ENCODE measurements at places on chromosomes 12 and 14.
A peak's percentile ranks its signal among the peaks of the same experiment; 100 is the strongest.

DNA sequence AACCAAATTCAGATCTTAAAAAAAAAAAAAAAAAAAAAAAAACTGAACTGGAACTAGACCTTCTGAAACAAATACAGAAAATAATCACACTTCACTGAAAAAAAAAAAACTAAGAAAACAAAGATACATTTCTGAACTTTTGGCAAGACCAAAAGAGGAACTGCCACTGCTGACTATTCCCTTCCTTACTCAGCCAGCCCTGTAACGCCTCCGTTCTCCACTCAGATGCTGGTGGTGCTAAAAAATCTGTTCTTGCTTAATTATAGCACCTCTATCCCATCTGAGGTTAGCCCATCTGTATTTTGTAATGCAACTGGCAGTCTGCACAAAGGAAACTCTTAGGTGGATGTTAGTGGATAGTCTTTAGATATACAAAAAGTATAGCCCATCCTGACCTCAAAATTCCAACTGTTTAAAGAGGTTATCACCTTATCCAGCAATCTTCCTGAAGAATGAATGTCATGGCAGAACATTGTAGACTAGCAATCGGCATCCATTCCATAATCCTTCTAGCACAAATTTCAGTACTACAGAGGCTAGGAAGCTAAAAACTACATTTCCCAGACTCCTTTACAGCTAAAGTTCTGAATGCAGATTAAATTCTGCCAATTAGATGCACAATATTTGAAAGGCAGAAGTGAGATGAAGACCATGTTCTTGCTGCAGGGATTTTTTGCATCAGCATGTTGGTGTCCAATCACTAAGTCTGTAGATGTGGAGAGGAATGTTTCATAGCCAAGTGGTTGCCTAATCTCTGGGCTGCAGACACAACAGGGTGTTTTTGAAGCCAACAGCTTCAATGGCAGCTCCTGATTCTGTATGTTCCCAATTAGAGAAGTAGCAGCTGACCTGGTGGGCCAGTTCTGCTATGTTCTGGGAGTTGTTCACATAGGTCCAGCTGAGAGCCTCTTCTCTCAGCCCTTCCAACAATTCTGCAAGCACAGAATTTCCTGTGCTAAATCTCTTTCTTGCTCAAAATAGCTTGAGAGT is 5.7 kb downstream of the MAP3K9 start:
- peak; percentile 41 for DNase-seq

- peak; percentile 36 for DNase-seq
Measured at GRCh38 chr12:6326316-6327228, 15.3 kb downstream of the TNFRSF1A start.

DNA sequence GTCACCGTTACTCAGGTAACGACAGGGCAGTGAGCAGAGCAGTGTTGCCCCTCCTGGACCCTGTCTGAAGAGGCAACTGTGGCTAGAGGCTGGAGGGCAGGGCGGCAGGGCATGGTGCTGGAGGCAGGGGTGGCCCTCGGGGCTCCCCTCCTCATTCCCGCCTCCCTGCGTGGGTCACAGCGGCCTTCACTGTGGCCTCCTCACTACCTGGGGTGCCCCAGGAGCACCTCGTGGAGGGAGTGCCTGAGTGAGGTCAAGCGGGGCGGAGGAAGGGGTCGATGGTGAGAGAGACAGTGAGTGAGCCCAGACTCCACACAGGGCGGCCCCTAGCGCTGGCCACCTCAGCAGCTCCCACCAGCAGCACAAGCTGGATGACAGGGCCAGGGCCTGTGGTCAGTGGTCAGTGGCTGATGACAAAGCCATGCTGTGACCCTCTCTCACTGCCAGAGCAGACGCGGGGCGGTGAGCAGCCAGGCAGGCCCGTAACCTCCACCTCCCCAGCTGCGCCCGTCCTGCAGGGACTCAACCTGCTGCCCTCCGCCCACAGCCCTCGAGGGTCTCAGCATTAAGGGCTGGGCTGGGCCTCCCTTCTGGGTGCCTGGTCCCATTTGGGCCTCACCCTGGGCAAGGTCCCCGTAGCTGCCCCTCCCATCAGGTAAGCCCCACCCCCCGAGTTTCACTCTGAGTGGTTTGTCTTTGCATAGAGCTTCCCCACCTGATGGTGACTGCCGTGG is 17.8 kb downstream of the GPR132 start:
- no peak for DNase-seq

GRCh38 chr14:92675421-92675820 is 73.0 kb downstream of the LGMN start:
- DNase-seq = no peak

DNA sequence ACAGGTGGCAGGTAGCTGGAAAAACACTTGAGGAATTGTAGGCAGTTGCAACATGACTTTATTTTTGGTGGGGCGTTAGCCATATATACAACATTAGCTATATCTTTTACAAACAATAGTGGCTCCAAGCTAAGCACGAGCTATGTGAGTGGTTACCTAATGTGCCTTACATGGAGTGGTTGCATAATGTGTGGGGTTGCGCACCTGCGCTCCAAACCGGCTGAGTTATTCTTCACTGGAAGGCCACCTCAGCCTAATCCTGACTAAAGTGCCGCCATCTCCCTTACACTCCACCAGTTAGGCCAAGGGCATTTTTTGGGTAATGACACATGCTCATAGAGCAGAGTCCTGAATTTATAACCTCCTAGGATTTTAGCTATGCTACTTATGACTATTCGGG is 31.8 kb upstream of the G2E3 start:
- no peak for DNase-seq

- no peak for DNase-seq
Measured at GRCh38 chr14:38238332-38238731, 17.6 kb downstream of the CLEC14A start.

DNA sequence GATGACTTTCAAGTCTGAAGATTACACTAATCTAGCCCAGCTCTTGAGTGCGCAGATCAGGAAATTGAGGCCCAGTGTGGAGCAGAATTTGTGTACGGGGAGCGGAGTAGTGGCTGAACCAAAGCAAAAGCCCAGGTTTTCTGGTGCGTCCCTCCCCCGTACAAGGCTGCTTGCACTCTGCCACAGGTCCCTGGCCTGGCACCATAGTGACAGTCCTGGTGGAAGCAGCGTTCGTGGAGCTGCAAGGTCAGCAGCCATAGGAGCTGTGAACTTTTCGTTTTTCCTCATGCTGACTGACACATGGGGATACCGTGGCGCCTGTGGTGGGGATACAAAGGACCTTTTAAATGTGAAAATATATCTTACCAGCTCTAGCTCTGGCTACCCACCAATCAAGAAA is 1.7 kb downstream of the EVL start:
- DNase-seq = no peak

DNA sequence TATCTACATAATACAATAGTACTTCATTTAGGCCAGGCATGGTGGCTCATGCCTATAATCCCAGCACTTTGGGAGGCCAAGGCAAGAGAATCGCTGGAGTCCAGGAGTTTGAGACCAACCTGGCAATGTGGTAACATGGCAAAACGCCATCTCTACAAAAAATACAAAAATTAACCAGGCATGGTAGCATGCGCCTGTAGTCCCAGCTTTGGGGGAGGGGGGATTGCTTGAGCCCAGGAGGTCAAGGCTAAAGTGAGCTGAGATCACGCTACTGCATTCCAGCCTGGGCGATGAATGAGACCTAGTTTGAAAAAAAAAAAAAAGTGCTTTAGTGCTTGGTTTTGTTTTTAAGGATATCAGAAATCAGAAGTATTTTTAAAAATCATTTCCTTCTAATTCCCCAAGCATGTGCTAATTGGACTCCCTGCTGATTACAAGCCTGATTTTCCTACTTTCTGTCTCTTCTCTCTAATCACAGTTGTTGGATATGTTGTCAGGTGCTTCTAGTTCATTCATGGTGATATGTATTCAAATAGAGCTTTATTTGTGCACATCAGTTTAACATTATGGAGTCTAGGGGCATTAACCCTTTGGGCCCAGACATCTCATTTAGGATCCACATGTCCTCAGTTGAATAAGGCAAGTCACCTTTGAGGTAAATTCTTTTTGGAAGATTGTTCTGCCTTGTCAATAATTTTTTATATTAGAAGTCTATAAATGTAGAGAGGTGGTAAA is 7.0 kb upstream of the KRAS start:
- DNase-seq = no peak

GRCh38 chr14:89165189-89166181 is 251.5 kb downstream of the FOXN3 start:
- peak; percentile 95 for DNase-seq

- DNase-seq = peak; percentile 91
Measured at GRCh38 chr12:54216797-54217661, 28.2 kb upstream of the SMUG1 start.

DNA sequence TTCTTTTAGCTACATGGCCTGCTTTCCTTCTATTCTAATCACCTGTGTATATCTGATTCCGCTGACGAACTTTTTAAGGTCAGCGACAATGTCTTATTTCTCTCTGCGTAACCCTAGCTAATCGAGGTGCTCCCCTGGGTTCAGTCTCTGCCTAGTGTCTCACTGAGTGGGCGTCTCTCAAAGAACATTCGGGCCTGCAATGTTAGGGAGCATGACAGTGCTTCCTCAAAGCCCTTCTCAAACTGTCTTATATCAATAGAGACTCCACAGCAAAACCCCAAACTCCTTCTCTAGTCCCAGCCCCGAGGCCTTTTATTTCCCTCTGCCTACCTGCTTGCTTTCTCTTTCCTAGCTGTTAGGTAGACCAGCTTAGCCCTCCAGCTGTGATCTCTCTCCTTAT is 13.7 kb upstream of the RPS6KL1 start:
- no peak for DNase-seq

GRCh38 chr14:68977718-68978171 is 1.4 kb downstream of the ACTN1 start:
- DNase-seq = peak; percentile 44

- no peak for DNase-seq
Measured at GRCh38 chr12:56162468-56163290, 4.5 kb downstream of the MYL6 start.

GRCh38 chr12:92002673-92003382 is 142.8 kb downstream of the BTG1 start:
- no peak for DNase-seq

GRCh38 chr14:55348766-55349453 is 62.7 kb downstream of the ATG14 start:
- no peak for DNase-seq

- DNase-seq = no peak
Measured at GRCh38 chr14:55545779-55546178, 34.2 kb upstream of the KTN1 start.

DNA sequence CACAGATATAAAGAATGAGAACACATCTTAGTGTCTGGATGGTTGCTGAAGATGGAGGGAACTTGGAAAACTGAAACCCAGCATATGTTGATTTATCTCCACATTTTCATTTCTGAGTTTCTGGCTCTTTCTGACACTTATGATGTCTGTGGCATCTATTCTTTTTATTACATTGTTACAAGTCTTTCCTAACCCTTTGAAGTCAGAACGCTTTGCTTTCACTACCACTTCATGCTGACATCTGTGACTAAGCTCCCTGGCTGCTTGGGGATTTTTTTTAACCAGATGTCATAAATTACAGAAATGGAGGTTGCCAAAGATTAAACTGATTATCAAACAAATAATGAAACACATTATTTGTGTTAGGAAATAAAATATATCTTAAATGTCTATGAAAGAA is 188.7 kb downstream of the KITLG start:
- DNase-seq = no peak

GRCh38 chr14:60656686-60657455 is 7.6 kb upstream of the SIX1 start:
- peak; percentile 24 for DNase-seq

DNA sequence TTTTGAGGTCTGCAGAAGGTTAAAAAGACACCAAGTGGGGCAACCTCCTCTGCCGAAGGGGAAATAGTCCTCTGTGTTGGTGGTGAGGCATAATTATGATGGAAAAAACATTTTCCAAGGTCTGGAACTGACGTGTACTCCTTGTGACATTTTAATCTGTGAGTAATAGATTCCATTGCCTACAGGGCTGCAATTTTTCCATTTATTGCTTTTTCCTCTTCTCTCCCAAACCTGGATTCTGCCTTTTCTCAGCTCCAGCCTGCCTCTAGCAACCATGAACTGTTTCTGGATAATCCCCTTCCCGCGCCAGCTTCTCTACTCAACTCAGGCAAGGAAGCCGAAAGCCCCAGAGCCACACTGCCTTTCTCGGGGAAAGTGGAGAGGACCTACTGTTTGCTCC is 230.1 kb upstream of the PLXNC1 start:
- no peak for DNase-seq

- DNase-seq = no peak
Measured at GRCh38 chr12:65840793-65841670, 16.7 kb downstream of the HMGA2 start.

- no peak for DNase-seq
Measured at GRCh38 chr14:100540141-100540925, 46.9 kb downstream of the BEGAIN start.

- no peak for DNase-seq
Measured at GRCh38 chr12:104243551-104243950, 28.0 kb downstream of the TXNRD1 start.

DNA sequence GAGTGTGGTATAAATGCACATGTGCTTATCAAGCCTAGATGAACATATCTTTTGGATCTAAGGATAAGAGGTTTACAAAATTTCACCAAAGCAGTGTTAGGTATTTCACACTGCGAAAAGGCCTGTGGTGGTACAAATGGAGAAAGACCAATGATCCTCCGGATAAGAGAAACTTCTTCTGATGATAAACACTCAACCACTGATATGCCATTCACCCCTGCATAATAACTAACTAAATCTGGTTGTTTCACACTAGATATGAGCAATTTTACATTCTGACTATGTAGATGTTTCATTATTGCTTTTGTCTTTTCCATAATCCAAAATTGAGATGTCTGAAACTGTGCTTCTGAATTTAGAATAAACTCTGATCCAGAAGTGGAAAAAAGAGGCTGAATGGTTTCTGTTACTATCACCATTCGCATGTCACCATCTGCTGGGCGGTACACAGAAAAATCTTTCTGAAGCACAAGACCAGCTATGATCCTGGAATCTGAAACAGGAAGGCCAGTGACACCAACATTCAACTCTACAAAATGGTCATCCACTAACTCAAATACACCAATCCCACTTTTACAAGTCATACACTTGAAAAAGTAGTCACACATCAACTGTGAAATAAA is 1.3 kb downstream of the BBS10 start:
- DNase-seq = peak; percentile 68

GRCh38 chr14:71119075-71119474 is 211.8 kb downstream of the PCNX1 start:
- no peak for DNase-seq

GRCh38 chr12:129614221-129614885 is 289.5 kb downstream of the TMEM132D start:
- DNase-seq = no peak

DNA sequence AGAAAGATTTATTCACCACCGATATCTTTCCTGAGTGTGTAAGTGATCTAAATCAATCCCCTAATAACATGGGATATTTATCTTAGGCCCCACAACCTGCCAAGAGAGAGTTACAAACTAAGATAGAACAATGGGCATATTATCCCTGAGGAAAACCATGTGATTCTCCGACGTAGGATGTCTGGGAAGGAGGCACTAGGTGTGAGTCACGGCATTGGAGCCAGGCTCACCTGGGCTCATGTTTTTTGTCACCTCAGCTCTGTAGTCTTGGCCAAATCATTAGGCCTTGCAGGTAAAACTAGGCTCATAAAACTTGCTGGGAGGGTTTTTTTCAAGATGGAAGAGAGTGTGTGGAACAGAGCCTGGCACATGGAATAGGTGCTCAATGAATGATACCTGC is 129.7 kb upstream of the PLEKHG7 start:
- DNase-seq = no peak

- DNase-seq = no peak
Measured at GRCh38 chr14:29900609-29901350, 26.9 kb downstream of the PRKD1 start.
